ENCODE measurements at places on chromosomes 3 and 15.

DNA sequence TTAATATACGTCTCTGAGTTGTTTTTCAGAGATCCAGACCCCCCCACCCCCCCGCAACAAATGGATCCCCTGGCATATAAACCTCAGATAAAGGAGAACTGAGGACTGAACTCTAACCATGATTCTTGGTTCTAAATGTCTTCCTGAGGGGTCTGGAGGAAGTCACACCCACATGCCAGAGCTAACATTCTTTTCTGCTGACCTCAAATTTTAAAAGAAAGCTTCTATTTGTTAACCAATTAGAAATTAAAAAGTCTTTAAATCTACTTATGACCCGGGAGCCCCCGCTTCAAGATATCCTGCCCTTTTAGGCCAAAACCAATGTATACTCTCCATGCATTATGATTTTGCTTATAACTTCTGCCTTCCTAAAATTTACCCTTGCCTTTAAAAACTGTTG lies 188.3 kb downstream of the ECT2 start:
- no peak for DNase-seq

DNA sequence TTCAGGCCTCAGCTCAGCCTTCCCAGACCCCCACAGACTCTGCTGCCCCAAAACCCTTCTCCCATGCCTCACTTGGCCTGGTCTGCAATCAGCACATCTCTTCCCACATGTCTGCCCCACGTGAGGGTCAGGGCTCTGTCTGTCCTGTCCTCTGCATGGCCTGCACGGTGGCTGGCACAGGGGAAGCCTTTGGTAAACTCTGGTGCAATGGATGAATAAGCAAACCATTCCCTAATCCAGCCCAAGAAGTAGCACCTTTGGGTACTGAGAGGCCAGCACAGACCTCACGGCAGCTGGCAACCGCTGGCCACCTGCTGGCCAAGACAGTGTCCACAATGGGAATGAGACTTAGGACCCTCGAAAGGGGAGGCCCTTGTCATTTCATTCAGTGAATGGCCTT lies 27.7 kb downstream of the ABTB1 start:
- DNase-seq, result no peak

DNA sequence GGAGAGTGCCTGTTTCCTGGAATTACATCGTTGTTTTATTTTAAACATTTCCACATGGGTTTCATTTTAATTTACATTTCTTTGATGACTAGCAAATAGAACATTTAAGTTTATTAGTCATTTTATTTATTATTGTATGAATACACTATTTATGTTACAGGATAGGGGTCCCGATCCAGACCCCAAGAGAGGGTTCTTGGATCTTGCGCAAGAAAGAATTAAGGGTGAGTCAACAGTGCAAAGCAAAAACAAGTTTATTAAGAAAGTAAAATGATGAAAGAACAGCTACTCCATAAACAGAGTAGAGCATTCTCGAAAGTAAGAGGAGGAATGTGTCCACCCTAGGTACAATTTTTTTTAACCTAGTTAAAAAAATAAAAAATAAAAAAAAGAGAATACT lies 539.5 kb downstream of the NAALADL2 start:
- no peak for DNase-seq

DNA sequence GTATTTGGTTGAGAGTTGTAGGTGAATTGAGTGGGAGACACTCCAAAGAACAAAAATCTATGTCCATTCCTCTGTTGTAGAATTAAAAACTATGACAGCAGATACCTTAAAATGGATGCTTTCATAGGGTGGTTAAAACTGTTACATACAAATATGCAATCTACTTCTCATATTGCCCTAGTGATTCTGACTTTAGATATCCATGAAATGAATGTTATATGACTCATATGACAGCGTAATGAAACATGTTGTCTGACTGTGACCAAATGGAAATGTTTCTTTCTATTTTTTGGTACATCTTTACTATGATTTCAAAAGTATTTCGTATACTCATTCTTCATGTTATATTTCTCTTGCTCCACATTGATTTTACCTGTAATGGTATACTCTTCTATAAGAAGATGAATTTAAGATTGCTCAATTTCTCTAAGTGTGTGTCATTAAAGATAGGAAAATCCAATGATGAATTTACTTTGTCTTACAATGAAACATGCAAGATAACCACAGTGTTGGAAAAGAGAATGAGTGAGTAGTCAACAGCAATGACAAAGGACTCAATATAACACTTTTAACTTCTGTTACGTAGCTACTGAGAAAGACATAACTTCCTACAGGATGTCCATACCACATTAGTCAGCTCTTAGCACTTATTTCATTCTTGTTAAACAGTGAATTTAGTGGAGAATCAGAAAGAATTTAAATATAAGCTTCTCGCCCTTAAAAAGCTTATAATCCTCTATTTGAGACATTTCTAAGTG lies 79.3 kb upstream of the LSAMP start:
- no peak for DNase-seq

DNA sequence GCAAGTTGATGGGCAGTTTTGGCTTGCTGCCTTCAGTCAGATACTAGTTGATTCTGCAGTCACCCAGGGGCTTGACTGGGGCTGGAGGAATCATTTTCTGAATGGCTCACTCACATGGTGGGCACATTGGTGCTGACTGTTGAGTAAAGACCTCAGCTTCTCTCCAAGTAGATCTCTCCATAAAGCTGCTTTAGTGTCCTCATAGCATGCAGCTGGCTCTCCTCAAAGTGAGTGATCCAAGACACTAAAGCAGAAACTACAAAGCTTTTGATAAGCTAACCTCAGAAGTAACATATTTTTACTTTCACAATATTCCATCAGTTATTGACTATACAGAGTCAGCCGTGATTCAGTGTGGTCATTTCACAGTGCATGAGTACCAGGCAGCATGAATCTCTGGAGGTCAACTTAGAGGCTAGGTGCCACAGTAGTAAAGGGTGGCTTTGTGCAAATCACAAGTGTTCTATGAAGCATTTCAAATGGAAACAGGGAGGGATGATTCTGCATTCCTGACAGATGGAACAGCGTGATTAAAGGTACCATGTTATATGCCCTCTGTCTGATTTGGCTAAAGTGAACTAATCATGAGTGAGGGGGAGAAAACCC lies 24.3 kb upstream of the ATP8B4 start:
- DNase-seq, result no peak

DNA sequence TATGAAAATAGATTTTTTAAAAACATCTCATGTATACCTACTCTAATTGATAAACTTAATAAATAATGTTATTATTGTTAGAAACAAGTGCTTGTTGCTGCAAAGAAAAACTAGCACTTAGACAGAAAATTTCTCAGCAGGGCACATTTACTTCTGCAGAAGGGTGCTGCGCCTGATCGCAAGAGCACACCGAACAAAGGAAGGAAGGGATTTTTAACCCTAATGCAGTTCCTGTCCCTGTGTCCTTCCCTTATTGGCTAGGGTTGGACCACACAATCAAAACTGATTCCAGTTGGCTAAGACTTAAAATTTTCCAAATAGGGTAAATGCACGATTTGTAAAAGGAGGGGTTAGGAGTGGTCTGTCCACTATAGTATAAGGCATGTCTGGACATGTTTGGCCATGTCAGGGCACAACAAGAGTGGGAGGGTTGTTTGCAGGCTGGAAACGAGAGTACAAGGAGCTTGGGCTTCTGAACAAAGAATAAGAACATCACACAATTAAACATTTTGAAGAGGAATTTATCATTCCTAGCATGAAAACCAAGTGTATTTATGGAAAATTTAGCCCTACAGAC lies 4.7 kb downstream of the DTWD1 start:
- DNase-seq, result no peak

DNA sequence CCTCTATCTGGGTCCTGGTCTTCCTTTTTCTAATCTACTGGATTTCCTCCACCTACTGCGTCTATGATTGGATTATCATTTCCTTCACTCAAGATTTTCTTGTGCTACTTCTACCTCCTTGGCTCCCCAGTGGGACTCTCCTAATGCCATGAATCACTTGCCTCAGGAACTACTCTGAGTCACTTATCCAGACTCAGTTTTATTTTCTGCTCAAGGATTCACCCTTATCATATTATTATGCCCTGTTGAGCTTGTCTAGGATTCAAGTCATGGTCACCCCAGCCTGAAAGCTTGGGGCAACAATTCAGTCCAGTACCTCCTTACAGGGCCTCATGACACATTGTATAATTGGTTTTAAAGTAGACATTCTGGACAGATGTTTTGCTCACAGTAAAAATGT lies 968.1 kb downstream of the ROBO1 start:
- DNase-seq, result no peak

- DNase-seq, result no peak
These were observed 1501.2 kb upstream of the CADM2 start for GRCh38 chr3:83457551-83457950.

DNA sequence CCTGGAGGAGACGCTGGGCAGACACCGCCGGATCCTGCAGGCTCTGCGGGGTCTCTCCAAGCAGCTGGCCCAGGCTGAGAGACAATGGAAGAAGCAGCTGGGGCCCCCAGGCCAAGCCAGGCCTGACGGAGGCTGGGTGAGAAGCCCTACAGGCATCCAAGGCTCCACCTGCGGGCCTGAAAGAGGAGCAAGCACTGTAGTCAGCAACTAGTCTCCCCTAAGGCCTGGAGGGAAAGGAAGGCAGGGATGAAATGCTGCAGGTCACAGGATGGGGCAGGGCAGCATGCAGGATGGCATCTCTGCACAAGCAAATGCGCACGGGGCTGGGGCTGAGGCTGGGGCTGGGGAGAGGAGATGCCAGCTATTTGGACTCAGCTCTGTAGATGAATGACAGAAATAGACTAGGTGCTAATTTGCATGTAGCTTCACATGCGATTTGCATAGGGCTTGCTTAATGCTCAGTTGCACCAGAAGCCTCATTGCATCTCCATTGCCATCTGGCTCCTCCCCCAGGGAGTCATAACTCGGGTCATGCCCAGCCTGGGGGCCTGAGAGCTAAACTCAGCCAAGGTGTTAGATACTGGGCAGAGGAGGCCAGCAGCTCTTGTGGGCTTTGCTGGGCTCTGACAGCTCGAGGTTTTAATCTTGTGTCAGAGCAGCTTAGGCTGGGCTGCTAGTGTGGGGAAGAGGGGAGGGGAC lies 5.2 kb upstream of the CPLX3 start:
- DNase-seq, result no peak

GRCh38 chr3:111852540-111852939 lies 6.5 kb upstream of the PHLDB2 start:
- no peak for DNase-seq

DNA sequence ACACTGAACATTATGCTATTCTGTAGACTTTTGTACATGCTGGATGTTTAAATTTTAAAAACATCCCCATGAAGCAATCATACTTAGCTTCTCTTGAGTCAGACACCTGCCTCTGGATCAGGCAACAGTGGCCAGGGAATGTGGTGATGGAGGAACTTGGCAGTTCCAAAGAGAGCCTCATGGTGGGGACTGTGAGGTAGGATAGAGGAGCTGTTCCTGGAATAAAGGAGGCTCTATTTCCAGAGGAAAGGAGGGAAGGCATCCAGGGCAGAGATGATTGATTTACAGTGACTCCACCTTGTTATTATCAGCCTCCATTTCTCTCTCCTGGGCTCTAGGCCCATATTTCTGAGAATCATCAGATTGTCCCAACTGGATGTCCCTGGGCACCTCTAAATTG lies 35.0 kb upstream of the ABHD17C start:
- no peak for DNase-seq

DNA sequence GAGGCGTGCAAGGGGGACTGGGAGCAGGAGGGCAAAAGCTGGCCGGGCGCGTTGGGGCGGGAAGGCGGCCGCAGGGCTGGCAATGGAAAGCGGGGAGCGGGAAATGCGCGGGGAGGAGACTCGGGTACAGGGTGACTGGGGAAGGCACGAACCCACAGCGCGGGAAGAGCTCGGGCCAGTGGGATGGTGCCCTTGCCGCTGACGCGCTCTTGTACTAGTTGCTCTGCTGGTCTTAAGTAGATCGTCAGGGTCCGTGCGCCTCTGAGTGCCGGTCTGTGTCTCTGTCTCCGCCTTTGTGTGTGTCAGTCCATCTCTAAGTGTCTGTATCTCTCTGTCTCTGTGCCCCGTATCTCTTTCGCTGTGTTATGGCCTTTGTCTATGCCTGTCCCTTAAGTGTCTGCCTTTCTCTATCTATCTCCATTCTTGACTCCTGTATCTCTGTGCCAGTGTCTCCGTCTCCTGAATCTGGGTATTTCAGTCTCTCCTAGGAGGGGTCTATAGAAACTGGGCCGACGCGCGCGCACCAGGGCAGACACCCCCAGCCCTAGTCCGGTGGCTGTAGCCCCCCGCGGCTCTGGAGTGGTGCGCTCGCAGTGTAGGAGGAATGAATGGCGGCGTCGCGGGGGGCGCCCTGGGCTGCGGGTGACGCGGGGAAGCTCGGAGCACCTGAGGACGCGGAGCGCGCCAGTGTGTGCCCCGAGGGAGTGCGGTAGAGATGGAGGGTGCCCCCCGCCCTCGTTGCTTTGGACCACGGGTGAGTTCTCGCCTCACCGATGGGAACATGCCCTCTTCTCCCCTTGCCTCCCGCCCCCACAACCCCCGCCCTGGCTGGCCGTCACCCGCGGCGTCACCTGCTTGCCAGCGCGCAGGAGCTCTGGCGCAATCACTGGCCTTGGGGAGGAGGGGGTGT lies 756 bp upstream of the CAMK2N2 start:
- no peak for DNase-seq

DNA sequence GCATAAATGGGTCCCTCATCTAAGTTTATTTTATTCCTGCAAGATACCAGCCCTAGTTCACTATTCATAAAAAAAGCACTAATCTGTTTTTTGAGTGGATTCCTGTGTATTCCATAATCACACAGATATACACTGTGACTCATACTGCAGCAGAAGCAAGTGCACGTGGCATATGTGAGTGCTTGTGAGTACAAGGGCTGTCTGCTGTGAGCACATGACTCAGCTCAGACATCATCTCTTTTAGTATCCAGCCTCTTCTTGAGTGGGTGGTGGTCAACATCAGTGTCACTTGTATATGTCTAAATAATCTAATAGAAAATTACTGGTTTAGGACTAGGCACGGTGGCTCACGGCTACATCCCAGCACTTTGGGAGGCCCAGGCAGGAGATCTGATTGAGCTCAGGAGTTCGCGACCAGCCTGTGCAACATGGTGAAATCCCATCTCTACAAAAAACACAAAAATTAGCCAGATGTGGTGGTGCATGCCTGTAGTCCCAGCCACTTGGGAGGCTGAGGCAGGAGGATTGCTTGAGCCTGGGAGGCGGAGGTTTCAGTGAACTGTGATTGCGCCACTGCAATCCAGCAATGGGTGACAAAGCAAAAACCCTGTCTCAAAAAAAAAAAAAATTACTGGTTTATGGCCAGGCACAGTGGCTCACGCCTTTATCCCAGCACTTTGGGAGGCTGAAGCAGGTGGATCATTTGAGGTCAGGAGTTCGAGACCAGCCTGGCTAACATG lies 49.8 kb downstream of the NIPA2 start:
- DNase-seq, result no peak

DNA sequence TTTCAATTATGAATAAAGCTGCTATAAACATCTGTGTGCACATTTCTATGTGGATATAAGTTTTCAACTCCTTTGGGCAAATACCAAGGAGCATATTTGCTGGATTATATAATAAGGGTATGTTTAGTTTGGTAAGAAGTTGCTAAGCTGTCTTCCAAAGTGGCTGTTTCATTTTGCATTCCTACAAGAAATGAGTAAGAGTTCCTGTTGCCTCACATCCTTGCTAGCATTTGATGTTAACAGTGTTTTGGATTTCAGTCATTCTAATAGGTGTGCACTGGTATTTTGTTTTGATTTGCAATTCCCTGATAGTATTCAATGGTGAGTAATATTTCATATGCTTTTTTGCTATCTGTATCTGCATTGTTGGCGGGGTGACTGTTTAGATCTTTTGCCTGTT lies 120.7 kb upstream of the MDFIC2 start:
- DNase-seq, result no peak
